ENCODE measurements at places on chromosomes 13 and 19.

DNA sequence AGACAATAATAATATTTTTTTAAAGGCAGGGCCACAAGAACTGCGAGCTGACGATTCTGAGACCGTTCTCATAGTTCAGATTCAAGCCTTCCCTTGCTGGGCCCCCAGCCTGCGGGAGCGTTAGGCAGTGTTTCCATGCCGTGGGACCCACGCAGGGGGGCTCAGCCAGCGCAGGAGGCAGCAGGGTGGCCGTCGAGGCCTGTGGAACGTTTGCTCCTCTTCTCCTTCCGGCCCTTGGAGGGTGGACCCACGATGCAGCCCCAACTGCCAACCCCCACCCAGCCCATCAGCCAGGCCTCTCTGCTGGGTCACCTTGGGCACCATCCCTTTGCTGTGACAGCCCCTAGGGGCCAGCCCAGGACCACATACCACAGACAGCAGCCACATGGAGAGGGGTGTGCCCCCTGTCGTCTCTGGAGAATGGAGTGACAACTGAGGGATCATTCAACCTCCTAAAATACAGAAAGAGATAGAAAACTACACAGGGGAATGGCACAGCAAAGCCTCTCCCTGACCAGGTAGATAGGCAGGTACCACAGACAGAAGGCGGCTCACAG, 46.8 kb downstream of the PDCD5 start:
- no peak for DNase-seq

DNA sequence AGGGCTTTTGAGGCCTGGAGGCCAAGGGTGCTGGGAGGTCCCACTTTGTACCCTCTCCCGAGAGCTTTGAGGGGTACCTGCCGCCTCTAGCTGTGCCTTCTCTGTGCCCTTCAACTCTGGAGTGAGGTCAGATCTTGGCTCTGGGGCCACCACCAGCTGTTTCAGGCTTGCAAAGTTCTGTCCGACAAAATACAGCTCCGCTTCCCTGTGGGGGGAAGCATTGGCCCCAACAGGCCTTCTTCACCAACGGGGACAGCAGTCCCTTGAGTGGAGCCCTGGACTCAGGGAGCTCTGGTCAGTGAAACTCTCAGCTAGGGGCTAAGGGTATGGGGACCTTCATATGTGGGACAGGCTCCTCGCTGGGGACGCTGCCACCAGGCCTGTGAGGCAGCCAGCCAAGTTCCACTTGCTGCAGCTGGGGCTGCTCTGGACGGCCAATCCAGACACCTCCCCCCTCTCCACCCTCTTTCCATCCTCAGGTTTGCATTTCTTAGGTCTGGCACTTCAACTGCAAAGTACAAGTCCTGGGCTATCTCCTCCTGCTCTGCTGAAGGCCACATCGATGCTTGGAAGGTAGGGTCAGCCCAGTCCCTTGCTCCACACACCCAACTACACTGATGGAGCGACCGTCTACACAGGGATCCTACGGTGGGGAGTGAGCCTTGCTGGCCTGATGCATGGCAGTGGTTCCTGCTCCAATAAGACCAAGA, 46.8 kb downstream of the C13orf46 start:
- DNase-seq, result no peak

DNA sequence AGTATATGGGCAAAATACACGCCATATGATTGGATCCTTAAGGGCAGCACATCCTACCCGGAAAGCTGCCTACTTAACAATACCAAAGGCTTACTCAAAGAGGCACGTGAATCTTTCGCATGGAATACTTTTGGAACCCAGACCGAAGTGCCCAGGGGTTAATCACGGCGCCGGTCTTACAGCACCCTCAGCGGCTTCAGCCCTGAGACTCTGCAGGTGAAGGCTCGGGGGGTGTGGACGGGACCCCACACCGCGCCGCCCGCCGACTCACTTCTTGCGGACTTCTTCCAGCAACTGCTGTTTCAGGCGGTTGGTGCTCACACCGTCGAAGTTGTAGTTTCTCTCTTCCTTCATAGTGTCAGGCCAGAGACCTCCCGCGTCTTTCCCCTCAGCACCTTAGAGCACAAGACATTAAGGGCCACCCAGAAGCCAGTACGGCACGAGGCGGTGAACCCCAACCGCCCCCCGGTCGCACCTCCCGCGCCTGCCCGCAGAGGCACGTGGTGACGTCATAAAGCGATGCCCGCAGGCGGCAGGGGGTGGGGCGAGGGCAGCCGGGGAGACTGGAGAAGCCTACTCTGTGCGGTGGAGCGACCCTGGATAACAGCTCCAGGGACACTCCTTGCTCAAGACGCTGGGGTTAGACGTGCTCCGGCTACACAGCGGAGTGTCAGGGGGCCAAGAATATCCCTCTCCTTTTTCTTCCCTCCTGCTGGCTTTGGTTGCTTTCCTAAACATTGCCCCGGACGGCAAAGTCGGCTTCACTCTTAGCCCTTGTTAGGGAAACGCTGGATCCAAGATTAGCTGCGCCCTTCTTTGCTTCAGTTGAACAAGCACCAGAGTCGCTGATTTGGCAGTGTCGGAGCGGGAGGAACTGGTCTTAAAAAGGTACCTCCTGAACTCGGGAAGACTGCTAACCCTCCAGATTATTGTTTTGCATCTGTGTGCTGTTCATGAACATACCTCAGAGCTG, at the start of gene CCDC169:
TSS of gene CCDC169 (minus strand) at position 449 of the 973 bp plus-strand sequence. CDS start at position 354, 95 bp downstream.
- peak; percentile 72 for DNase-seq

DNA sequence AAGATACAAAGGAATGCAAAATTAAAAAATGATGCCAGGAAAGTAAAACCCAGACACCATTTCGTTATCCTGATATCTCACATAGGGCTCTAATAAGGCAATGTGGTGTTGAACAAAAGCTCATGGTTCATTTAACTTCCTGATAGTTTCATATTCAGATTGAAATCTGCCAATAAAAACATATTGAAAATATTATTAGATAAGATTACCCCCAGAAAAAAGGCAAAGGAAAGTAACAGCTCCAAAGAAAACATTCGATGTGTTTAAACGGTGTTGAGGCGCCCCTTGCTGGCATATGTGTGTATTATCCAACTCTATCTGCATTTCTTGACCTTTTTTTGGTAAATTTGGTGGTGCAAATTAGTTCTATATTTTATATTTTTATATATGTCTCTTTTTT, 75.9 kb downstream of the ESD start:
- DNase-seq, result peak; percentile 21

- no peak for DNase-seq
These were observed 259.7 kb upstream of the GPC6 start for GRCh38 chr13:92966900-92967299.

GRCh38 chr19:55111238-55111831, 6.1 kb downstream of the PPP1R12C start:
- no peak for DNase-seq

- DNase-seq, result no peak
These were observed 61.6 kb downstream of the ALOX5AP start for GRCh38 chr13:30796631-30797601.

DNA sequence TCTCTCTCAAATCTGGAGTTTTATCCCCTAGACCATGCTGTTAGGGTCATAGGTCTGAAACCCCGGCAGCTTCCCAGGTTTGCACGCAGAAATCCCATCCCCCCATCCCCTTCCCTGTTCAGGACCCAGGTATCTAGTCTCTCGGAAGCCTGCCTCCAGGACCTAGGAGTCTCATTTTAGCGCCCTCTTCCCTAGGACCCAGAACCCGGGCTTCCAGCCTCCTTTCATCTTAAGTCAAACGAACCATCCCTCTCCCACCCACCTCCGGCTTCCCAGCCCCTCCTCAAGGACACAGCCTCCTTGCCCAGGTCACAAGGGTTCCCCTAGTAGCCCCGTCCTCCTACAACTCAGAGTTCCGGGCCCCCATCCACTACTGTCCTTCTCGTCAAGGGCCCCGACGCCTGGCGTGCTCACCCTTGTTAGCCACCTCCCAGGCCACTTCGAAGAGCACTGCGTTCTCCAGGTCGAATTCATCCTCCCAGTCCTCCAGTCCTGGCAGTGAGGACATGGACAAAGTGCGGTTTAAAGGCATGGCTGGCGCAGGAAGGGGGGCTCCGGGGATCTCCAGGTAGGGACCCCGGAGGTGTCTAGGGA, 431 bp downstream of the GYS1 start:
- no peak for DNase-seq

DNA sequence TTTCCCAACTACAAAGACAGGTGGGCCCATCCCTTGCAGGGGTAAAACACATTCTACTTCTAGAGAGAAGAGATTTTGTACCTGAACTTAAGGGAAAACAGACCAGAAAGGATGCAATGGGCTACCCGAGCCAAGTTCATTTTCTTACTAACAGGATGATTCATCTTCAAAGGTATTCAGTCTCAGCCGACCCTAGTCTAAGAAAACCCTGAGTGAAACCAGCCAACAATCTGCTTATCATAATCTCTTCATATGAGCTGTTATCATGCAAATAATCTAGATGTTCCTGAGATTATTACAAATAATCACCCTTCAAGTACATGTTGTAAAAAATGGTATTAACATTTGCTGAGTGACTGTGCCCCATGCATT, 15.6 kb downstream of the PABPC3 start:
- DNase-seq, result no peak

GRCh38 chr19:55068950-55069864, 6.3 kb upstream of the RDH13 start:
- DNase-seq, result no peak

DNA sequence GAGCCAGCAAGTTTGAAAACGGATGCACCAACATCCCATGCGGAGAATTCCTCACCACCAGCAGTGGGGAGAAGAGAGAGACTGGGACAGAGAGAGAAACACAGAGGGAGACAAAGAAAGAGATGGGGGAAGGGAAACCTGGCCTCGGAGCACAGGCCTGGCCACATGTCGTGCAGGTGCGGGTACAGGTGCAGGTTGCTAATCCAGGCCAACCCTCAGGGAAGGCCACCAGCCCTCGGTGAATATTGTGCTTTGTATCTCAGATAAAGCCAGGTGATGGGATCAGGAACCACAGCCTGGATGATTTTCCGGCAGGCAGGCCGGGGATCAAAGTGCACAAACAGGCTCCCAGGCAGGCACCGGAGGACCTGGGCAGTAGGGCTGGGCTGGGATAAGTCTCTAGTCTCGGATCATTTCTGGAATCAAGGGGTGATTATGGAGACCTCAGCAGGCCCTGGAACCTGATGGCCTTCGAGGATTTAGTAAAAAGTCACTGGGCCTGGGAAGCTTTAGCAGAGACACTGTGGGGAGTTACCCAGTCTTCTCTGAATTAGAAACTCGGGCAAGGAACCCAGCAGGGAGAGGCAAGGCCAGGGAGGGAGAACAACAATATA, 3.7 kb downstream of the GAS6 start:
- no peak for DNase-seq

- no peak for DNase-seq
These were observed 305.1 kb downstream of the KCNRG start for GRCh38 chr13:50320271-50320862.

DNA sequence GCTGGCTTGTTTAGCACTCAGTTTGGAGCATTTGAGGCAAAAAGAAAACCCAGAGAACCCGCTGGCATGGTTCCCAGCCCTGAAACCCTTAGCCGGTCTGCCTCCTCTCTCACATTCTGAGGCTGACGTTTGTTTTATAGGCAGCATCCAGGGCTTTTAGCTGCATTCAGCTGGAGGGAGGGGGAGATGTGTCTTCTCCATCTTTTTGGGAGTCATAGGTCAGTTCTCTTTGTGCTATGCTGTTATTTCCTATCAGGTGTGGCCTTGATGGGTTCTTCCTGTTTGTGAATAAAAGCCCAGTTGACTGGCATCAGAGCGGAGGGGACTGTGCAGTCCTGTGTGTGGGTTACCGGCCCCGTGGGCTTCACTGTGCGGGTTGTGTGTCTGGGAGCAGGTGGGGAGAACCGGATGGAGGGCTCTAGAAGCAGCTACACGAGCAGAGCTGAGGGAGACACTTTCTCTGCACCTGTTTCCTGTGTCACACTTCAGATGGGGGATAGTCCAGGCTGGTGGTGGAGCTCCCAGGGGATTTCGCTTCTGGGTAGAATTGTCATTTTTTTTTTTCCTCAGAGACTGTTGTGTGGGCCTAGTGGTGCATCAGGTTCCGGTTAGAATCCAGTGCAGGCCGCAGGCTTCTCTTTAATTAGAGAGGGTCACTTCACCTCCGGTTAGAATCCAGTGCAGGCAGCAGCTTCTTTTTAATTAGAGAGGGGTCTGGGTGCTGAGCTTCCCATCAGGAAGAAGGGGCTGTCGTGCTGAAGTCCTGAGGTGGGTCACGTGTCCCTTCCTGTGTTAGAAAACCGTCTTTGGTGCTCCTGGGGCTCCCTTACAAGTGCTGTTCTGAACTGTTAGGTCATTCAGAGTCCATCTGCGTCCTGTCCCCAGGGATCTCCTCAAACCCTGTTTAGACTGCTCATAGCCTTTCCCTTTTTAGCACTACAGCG, 69.6 kb downstream of the ARHGEF7 start:
- peak; percentile 83 for DNase-seq

GRCh38 chr19:32404933-32405430, 588 bp upstream of the DPY19L3 start:
- no peak for DNase-seq

DNA sequence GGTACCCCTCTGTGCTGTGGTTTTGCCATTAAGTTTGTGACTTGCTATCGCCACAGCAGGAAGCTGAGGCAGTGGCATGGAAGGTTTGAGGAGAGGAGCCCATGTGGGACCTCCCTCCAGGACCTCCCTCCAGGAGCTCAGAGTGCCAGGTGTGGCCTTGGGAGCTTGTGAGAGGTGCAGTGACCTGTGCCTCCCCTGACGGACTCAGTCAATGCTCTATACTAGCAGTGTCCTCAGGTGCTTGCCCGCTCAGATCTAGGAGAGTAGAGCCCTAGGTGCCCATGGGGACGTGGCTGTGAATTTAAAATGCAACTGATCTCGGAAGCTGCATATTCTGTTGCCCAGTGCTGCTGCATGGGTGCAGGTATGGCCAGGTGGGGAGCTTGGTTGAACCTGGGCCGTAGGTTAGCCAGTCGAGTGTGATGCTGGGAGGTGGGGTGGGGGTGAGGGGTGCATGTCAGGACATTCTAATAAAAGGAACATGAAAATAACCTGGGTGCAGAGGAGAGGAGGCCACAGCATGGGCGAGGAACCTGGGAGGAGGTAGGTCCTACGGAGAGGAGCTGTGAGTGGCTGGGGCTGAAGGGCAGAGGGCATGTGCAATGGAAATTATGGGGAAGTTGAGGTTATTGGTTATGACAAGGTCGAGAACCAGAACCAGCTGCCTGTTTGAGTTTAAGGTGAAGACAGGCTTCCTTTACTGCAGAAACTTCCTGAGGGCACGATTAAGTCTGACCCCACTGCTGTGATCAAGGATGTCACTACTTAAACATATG, 41.6 kb downstream of the TEX29 start:
- DNase-seq, result no peak

DNA sequence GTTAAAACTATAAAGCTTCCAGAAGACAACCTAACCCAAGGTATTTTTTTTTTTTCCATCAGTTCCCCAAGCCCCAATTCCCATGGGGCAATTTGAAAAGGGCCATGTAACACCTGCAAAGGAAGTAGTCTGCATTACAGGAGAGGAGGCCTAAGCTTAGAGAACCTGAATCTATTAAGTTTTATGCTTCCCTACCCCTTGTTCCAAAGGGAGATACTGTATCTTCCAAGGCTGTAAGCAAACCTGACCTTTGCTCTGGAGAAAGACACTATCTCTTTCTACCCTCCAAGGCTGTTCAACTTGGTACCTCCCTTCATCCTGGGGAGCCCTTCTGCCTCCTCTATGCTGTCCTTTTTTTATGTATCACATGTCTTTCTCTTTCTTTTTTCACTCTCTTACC, 15.0 kb downstream of the KATNAL1 start:
- DNase-seq, result no peak

Measured in CD4-positive, alpha-beta T cell treated with Interferon gamma for 1 hour (primary cell).